ENCODE measurements at places on chromosomes 4 and X. TPM values are rescaled to one million over a fixed set of nuclear protein-coding genes. Genes with fewer than 3 reads are reported as not detected.

DNA sequence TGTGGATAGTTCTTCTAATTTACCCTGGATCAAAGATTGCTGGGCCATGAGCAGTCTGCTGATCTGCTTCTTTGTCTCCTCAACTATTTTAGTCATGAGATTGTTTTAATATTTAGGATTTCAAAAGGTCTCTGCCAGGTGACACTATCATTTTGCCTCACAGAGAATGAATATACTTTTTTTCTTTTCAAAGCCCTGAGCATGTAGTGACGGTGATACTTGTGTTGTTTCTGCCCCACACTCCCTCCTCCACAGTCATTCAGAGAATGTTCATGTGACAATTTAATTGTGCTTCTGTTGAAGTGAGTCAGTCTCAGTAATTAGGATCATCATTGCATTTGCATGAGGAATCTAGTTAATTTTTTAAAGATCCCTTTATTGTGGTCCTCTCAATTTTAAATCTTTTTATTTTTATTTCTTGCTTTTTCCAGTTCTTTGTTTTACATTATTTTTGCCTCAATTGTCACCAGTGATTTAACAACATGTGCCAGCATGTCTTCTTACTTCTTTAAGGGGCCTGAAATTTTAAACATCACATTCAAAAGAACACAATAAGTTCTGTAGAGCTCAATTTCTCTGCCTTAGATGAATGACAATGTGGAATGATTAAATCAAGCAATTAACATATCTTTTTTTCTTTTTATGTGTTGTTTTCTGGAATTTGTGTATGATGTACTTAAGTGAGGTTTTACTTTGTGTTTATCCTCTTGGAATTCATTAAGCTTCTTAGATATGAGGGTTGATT, 12.3 kb downstream of the MMRN1 start:
- DNase-seq, result no peak

DNA sequence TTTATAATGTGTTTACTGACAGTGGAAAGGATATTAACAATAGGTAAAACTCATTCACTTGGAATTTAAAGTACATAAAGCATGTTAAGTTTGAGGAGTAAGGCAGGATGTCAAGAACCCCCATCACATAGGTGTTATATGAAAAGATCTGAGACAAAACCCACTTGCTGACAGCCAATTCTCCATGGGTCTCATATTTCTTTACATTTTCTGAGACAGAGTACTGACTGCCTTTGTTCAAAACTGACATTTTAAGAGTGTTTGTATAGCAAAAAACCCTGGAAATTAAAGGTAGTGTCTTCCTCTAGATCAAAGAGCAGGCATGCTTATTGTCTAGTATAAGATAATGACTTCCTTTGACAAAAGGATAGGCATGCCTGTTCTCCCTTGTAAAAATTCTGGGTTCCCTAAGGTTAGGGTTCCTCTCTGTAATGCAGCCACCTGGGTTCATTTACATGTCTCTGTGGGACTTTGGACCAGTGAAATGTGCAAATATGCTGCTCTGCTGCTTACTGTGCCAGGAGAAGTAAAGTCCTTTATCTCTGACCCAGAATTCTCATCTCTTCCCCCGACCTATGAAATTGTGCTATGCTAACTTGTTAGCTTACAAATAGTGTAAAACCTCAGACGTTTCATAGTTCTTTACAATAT, 123.6 kb downstream of the PCDH18 start:
- DNase-seq, result no peak

DNA sequence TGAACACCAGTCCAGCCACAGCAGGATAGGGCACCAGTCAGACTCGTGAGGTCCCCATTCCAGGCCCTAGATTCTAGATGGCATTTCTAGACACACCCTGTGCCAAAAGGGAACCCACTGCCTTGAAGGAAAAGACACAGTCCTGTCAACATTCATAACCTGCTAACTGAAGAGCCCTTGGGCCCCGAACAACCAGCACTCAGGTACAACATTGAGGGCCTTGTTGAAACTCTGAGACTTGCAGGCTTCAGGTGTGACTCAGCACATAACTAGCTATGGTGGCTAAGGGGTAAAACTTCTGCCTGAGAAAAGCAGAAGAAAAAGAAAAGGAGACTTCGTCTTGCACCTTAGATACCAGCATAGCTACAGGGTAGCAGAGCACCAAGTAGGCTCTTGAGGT, 252.9 kb upstream of the GRID2 start:
- no peak for DNase-seq

DNA sequence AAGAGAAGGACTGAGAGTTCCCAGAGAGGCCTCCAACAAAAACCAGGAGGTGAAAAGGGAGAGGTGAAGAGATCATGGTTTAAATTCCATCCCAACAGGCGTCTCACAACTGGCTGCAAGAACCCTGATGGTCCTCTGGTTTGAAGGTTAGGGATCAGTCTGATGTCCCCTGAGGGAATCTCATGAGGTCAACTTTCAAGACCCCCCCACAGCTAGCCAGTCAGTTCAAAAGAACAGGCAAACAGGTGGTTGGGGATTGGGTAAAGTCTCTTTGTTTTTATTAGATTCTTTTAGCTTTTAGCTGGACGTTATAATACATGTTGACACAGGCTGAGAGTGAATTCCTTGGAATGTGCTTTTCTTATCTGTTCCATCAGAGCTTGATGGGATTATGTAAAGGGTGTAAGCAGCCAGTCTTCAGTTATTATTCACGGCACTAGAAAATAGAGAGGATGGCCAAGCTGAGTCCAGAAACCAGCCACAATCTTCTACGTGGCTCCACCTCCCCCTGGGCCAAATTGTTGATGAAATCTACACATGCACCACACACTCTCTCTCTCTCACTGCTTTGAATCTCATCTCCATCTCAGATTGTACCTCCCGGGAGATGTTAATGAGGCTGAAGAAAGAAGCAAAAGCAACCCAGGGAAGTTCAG, 20.8 kb downstream of the ENPP6 start:
- DNase-seq, result no peak

DNA sequence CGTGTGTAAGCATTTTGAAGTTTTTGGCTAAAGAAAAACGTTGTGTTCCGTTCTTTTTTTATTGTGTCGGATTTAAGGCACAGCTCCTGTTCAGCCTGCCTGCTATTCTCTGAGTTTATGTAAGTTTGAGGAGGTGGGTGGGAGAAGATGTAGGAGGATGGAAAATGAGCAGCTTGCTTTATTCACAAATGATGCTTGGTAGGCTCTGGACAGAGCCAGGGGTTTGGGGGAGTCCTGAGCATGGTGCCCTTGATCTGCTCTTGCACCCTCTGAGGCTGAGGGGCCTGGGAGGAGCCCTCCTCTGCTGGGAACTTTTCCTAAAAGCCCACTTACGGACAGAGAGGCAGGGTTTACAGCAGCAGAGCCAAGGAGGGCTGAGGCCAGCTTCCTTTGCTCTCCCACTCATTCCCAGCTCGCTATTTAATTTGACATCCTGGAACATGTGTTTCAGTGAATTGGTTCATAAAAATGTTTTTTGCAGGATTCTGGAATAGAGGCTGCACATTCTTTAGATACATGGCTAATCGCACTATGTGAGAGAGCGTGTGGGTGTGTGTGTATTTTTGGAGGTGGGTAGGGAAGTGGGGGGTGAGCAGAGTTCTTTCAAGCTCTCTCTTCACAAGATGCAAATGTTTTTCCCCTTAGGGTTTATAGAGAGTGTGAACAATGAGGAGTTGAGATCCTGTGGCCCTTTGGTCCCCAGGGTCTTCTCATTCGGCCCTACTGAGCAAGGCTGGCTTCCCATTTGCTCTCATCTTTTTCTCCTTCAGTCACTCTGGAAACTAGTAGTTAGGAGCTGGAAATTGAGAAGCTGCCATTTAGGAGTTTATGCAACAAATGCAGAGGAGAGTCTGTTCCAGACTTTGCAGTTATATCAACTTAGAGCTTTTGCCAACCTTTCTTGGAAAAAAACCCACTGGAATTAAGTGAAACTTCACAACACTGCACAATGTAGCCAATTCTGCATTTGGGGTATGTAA, 32.1 kb downstream of the TMEM131L start:
- no peak for DNase-seq

DNA sequence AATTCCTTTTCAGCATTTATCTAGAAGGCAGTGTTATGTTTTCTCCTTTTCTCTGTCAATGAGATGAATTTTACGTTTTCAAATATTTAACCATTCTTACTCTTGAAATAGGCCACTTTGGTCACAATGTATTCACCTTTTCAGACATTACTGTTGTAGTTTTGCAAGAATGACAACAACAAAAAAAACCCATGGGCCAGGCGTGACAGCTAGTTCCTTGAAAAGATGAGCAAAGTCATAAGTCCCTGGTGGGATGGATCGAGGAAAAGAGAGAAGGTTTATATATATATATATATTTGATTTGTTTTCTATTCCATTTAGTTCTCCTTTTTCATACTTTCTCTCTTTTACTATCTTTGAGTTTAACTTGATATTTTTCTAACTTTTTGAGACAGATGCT, 38.1 kb upstream of the ACSL1 start:
- DNase-seq, result no peak

DNA sequence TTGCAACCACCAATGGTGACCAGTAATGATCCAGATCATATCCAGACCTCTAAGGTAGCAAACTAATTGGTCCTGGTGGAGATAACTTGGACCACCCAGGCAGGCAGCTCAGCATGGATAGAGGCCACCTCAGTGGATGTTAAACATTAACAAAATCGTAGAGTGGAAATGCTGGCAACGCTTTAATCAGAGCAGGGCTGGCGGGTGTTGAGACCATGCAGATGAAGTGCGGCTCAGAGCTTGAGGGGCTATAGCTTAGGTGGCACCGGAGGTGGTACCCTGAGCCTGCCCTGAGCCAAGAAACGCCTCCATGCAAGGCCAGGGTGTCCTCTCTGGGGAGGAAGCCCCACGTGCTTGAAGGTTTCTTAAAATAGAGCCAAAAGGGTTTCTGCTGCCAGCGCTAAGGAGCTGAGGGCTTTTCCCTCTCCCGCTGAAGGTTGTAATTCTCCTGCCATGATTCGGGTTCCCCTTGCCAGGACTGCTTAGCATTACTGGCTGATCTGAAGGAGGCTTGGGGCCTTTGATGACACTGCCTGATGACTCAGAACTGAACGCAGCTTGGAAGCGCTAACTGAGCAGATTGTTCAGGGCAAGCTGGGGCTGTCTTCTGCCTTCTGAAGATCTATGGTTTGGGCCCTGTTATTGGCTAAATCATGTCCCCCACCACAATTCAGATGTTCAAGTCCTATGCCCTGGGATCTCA, 177.8 kb upstream of the ATP6AP2 start:
- DNase-seq, result peak; percentile 22

GRCh38 chr4:142124874-142125273, 488.5 kb downstream of the IL15 start:
- DNase-seq, result no peak

CSN1S1 gene
- polyA plus RNA-seq, result not detected

CPE gene
- polyA plus RNA-seq, result 124 TPM

ZNF185 gene
- polyA plus RNA-seq, result 42.6 TPM

PLA2G12A gene
- 33.0 TPM for polyA plus RNA-seq

ADH1A gene
- 2.3 TPM for polyA plus RNA-seq

FAM200B gene
- 69.5 TPM for polyA plus RNA-seq

All from left kidney (tissue), 8 donors.